ENCODE measurements at places on chromosomes 12 and 14.

DNA sequence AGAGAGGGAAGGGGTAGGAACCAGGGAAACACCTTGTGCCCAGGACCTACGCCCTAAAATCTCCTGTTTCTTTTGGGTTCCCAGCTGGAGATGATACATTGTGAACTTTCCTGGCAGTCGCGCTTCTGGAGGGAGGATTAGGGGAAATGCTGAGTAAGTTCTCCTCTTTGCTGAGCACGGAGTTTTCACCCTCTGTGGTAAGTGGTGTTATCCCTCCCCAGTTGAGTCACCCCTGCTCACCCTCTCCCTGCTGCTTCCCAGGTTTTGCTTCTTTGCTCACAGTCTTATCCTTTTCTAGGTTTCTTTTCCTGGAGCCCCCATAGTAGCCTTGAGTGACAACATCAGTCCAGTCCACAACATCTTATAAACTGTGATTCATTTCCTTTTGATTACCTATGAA lies 789.1 kb downstream of the TMEM121 start:
- no peak for DNase-seq

GRCh38 chr12:88144037-88144436 lies 1.9 kb downstream of the TMTC3 start:
- DNase-seq: no peak

GRCh38 chr12:115871714-115872113 lies 405.8 kb downstream of the MED13L start:
- DNase-seq: no peak

DNA sequence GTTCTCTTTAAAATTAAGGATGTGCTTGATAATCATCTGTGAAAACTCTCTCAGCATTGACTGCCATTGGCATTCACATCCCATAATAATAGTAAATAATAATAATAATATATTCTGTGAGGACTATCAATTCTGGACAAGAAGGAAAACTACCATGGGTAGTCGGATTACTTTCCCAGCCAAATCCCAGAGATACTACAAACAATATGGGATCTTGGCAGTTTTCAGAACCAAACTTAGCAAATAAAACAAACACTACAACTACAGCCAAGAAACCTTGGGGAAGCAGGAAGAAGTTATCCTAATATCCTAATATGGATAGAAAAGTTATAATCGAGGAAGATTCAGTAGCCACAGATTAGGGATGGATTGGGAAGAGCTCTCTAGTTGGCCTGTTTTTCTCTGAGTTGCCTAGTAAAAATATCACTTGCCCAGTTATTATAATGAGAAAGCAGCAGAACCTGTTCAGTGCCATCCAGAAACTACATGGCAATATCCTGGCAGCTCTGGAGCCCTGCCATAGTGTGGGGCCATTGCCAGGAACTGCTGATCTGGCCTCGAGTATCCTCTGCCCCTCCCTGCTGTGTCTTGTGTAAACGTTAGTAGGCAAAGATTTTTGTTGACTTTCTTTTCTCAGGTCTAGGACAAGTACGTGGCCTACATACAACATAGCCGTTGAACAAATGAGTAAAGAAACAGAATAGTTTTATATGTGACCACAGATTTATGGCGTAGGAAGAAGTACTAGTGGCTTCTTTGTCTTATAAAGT lies 193.5 kb downstream of the SLC2A13 start:
- DNase-seq: no peak

- no peak for DNase-seq
Observed at GRCh38 chr12:59668674-59669073, 72.8 kb downstream of the SLC16A7 start.

GRCh38 chr14:66281036-66281776 lies 205.0 kb upstream of the CCDC196 start:
- DNase-seq: no peak

DNA sequence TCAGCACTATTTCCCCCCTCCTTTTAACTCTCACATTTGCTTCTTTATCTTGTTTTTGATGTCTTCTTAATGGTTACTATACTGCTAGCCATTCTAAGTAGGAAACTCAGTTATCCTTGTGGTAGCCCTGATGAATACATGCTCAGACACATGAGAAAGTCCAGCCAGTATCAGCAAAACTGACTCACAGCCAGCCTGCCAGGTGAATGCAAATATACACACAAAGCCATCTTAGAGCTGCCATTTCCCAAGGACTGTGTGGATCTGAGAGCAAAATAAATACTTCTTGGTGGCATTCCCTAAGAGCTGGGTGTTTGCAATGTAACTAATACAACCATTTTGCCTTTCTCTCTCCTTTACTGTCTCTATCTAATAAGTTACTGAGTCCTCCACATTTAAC lies 455.2 kb downstream of the CCER1 start:
- DNase-seq: no peak

- no peak for DNase-seq
Observed at GRCh38 chr12:12480074-12480473, 82.6 kb downstream of the DUSP16 start.

GRCh38 chr14:104694475-104694950 lies 5.1 kb downstream of the INF2 start:
- DNase-seq: no peak

DNA sequence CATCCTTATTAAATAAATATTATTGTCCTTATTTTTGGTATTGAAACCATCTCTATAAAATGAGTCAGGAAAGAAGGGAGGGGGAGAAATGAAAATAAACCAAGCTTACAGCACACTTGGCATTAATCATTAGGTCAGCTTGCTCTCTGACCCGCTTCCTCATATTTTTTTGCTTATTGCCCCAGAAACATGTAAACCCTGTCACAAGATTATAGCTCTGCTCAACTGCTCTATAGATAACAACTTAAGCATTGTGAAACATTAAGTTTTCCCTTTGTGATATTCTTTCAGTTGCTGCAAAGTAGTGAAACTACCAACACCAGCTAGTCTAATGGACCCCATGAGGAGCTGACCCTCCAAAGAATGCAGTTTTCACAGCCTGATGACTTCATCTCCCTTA lies 819.5 kb downstream of the SLC16A7 start:
- no peak for DNase-seq

DNA sequence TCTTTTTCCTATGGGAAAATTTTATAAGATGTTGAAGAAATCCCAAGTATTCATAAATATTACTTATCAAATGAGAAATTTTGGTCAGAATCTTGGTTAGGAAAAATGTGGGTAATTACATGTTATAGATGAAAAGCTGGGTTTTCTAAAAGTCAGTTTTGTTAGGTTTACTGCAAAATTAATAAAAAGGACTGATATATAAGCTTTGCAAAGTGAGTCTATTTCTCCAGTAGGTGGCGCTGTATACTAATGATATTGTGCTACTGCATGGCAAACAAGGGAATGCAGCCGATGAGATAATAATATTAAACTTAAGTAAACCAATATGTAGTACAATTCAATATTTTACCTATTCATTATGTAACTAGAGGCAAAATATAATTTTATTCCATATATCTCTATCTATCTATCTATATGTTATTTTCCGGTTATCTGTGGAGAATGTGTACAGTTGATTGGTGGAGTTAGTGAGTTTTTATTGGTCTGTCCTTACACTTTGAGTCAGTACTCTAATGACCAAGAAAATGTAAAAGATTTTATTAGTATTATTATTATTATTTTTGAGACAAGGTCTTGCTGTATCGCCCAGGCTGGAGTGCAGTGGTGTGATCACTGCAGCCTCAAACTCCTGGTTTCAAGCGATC lies 32.9 kb downstream of the MIPOL1 start:
- DNase-seq: no peak

- no peak for DNase-seq
Observed at GRCh38 chr12:92562063-92562734, 140.6 kb upstream of the PLEKHG7 start.

DNA sequence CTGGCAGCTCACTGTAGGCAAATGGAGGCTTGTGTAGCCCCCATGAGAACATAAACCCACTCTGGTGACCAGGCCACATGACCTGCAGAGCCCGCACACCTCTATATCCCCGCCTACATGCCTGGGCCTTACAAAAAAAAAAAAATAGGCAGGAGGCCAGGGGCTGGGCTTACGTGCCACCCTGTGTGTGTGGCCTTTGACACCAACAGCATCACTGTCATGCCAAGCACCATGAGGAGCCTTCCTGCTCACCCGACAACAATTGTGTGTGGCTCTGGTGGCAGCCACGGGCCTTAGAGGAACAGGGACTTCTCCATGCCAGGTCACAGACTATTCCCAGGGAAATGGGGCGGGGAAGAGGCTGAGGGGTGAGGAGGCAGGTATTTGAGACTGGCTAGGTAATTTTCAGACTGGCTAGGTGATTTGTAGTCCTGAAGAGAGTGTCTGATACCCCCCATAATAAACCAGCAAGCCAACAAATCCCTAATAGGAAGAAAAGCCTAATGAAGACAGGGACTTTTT lies 140.0 kb downstream of the DPF3 start:
- no peak for DNase-seq

DNA sequence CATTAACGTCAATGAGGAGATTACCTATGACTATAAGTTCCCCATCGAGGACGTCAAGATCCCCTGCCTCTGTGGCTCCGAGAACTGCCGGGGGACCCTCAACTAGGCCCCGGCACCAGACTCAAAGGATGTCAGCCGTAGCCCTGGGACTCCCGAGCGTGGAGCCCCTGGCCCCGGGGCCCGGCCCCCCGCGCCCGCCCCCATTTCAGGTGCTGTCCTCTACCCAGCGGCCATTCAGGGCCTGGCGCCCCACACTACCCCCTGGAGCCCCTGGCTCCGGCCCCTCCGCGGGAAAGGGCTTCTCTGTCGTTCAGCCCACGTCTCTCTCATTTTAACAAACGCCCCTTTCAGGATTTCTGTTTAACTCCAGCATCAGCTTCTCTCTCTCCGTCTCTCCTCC lies 26.3 kb downstream of the SETD1B start:
- DNase-seq: no peak

GRCh38 chr14:51248016-51248987 lies 8.3 kb downstream of the TMX1 start:
- no peak for DNase-seq

- DNase-seq: no peak
Observed at GRCh38 chr14:51283402-51284085, 43.5 kb downstream of the TMX1 start.

DNA sequence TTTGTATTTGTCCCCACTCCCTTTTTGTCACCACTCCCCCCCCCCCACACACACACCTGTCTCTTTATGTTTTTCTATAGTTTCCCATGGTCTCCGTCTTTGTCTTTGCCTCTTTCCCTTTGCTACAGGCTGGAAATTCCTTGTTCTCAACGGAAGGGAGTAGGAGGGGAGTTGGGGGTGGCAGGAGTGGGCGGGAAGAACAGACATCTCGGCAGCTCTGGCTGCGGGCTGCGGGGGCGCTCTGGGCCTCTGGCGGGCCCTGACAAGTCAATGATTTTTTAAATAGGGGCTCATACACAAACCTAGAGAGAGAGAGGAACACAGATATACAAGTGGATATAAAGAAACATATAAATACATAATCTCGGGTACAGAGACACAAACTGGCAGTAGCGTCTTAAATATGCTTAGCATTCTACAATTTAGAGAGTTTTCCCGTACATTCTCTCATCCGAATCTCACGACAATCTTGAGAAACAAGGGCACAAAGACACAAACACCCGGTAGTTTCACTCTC lies 2.4 kb upstream of the NAB2 start:
- DNase-seq: no peak

DNA sequence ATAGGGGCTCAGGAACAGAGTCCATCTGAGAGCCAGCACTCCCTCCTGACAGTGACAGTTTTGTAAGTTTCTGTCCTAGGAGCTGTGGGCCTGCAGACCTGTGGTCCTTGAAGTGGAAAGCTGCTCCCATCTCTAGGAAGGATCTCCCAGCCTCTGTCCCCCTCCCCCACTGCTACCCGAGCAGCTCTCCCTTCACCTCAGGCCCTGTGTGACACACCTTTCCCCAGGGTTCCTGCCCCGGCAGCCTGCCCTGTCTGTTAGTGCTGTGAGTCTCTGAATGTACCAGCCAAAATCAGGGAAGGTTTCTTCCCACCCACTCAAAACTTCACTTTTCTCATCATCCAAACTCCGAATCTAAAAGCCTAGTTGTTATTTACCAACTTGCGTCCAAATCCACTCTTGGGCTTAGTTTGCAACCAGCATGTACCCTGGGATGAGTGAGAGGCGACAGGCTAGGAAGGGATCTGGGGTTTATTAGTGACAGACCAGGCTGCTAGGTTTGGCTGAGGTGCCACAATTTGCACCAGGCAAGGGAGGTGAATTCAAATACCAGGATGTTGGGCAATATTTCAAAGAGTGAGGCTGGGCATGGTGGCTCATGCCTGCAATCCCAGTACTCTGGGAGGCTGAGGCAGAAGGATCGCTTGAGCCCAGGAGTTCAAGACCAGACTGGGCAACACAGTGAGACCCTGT lies 39.9 kb downstream of the NINJ2 start:
- no peak for DNase-seq

GRCh38 chr12:2323532-2324255 lies 270.9 kb downstream of the CACNA1C start:
- DNase-seq: no peak

DNA sequence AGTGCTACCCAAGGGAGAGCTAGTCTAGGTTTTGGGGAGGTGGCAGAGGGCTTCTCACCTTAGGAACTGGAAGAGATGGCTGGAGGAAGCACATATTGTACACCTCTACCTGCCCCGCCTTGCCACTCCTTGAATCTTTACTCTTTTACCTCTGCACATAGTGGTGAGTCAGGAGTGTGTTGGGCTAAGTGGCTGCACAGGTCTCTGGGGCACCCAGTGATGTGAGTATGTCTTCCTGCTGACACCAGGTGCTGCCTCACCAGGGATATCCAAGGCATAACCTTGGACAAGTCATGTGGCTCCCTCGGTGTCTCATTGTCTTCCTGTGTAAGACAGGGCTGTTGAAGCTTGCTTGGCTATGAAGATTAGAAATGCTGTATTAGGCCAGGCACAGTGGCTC lies 19.8 kb upstream of the CABP1 start:
- no peak for DNase-seq

DNA sequence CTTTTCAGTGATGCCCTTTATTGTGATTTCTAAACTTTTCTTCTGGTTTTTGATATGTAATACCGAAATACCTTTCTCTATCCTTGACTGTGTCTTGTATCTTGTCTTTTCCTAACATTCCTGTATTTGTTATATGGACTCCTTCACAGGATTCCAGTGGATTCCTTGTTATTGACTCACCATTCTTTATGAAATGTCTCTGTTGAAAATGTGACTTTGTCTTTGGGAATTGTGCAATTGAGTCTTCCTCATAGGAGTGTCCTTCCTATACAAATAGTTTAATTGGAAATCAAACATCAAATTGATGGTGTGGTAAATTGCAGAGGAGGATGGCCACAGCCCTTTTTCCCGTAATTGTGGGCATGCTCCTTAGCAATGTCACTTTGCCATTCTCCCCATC lies 296.6 kb upstream of the KITLG start:
- DNase-seq: no peak

DNA sequence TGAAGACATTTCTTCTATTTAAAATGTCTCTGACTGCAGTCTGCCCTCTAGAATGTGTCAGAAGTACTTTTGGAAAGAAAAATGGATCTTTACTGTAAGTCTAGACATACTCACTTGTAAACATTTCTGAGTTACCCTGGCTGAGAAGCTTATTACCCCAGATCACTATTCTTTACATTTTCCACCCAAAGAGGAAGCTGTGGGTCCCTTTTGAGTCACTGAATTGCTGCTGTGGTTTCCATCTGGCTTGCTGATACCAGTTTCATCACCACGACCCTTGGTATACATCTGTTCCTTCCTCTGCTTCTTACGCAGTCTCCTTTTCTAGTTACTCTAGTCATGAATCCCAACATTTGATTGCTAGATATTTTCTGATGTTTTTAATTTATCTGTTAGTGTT lies 20.2 kb upstream of the CLEC4D start:
- DNase-seq: peak; percentile 9

All from stimulated activated CD8-positive, alpha-beta memory T cell treated with anti-CD3 and anti-CD28 coated beads, Interleukin-7, amount 100 ng/mL, for 1 hour (primary cell).